ENCODE measurements at places on chromosomes 1 and 21.

DNA sequence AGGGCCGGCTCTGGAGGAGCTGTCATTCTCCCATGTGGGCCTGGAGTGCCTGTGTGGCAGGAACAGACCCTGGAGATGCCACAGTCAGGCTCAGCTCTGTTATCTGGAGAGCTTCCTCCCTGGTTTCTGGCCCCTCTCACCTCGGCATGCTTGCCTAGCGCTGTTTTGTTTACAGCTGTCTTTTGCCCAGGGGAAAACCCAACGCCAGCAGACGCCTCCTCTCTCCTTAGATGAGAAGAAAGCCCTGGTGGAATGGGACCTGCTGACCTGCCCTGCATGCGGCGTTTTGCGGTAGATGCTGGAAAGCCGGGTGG, 104.9 kb downstream of the CRYAA start:
- no peak for DNase-seq

- no peak for DNase-seq
These were observed 5.3 kb downstream of the RXFP4 start for GRCh38 chr1:155946633-155947219.

DNA sequence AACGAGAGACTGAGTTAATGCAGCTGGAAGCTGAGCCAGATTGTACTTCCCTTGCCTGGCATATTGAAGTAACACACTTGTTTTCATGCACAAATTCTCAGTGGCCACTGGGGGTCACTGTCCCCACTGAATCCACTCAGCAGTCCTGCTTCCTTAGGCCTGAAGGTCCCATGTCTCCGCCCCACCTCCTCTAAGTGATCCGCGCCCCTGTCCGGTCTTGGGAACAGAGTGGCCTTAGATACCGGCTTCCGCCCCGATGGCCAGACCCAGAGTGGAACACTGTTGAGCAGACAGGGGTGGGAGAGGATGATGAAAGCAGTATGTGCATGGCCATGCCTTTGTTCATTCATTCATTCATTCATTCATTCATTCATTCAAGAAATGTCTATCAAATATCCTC, 34.8 kb downstream of the CHAF1B start:
- DNase-seq = peak; percentile 27

GRCh38 chr1:200053646-200054045, 26.1 kb downstream of the NR5A2 start:
- no peak for DNase-seq

GRCh38 chr1:31772669-31773248, 8.6 kb upstream of the ADGRB2 start:
- no peak for DNase-seq

DNA sequence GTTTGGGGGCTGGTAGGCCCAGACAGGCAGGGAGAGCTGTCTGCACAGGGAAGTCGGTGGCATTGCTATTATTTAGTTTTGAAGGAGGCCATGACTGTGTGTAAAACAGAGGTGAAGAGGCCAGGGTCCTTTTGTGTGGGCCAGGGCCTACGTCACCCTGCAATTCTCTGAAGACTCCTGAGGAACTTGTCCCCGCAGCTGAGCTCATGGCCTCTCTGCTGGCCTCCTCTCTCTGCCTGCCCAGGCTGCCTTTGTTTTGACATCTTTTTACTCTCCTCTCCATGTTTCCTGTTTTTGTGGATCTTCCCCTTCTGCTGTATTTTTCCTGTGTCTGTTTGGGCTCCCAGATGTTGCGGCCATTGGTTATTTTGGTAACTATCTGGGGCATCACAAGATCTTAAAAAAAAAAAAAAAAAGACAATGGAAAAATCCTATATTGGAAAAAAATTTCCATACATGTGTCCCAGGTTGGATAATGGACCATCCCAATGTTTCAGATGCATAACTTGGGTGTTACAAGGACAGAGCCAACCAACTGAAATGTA, 280.7 kb downstream of the RPS6KC1 start:
- no peak for DNase-seq

DNA sequence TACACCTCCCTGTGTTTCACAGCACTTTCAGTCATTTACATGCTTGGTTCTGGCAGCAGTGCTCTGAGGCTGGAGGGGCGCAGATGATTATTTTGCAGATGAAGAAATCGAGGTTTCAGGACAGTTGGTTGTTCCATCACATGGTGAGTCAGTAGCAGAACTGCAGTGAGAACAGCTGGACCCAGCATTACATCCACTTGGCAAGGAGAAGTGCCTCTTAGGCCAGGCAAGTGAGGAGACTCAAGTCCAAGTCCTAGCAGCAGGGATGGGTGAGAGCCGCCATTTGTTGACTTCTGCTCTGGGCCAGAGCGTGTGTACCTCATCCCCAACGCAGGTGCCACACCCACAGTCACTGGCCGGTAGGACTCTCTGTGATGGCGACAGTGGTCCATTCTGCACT, 26.8 kb upstream of the EPHA8 start:
- no peak for DNase-seq

DNA sequence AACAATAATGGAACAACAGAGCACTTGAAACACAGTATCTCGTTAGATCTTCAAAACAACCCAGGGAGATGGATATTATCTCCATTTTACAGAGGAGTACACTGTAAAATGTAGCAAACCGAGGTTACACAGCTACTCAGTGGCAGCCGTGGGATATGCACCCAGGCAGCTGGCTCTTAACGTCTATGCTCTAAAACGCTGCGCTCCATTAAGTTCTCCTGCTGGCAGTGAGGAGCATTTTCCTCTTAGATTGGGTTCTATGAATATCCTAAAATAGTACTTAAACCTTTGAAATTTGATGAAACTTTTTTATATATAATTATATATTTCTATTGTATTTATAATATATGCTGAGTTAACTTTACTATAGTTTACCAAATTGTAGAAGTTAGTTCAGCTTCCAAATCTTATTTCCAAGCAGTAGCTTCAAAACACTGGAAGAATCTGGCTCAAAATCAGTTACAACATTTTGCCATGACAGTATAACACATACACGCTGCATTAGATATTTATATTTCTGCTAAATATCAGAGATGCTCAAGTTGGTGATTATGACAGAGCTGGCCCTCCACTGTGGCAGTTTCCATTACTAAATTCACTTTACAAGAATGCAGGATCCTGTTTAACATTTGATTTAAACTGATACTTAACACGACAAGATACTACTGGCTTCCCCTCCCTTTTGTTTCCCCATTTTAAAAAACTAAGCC, 49.5 kb downstream of the TGFBR3 start:
- no peak for DNase-seq

- no peak for DNase-seq
These were observed 506.8 kb upstream of the CAMK1G start for GRCh38 chr1:209076688-209077087.
